Upper lobe of right lung (tissue), 1 donor: ENCODE measurements at places on chromosomes 11 and 22.

- H3K36me3 ChIP-seq = no peaks in the 10 kb centered on the region
- no peak overlapping the region for H3K27ac ChIP-seq
- H3K4me3 ChIP-seq = no peak overlapping the region
Measured at GRCh38 chr22:27794226-27794625, 7.3 kb downstream of the MN1 start.

DNA sequence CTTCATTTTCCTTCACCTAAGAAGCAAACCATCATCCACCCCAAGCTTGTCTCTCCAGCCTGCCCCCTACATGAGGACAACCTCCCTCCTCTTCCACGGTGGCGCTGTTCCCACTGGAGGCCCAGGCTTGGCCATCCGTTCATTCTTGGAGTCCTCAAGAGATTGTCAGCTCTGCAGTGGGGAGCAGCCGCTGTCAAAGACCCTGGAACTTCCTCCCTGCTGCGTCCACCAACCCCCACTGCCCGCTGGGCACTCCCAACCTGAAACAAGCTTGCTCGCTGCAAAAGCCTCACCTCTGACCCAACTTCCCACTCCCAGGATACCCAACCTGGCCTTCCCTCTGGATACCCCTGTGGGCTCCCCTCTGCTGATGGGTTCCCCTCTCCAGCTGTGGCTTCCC lies 10.4 kb upstream of the CD81 start:
- H3K27ac ChIP-seq = no peak overlapping the region
- H3K36me3 ChIP-seq = no peaks in the 10 kb centered on the region
- no peaks in the 10 kb centered on the region for H3K27me3 ChIP-seq
- no peak overlapping the region for H3K4me3 ChIP-seq
- no peak for DNase-seq
- peaks cover 5% of the 10 kb centered on the region for H3K4me1 ChIP-seq

- peaks cover 47% of the 10 kb centered on the region for H3K36me3 ChIP-seq
- no peak for DNase-seq
- H3K27ac ChIP-seq = no peak overlapping the region
- no peak overlapping the region for H3K4me3 ChIP-seq
- H3K4me1 ChIP-seq = peaks cover 16% of the 10 kb centered on the region
- no peaks in the 10 kb centered on the region for H3K27me3 ChIP-seq
Measured at GRCh38 chr22:19966908-19967750, 25.5 kb upstream of the TXNRD2 start.

DNA sequence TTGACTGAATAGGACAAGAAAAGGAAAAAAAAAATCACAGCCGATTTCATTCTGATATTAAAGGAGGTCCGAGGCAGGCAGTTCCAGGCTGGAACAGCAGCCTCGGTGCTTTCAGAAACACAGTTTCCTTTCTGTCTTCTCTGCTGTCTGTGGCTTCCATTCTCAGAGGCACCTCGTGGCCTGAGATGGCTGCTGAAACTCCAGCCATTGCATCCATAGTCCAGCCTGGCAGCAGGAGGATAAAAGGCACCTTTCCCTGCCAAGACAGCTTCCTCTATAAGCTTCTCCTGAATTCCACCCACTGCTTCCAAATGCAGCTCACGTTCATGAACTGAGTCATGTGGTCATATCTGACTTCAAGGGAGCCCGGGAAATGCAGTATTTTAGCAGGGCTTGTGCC lies 390.5 kb downstream of the TBC1D22A start:
- no peaks in the 10 kb centered on the region for H3K36me3 ChIP-seq
- H3K4me3 ChIP-seq = no peak overlapping the region
- no peaks in the 10 kb centered on the region for H3K4me1 ChIP-seq
- no peaks in the 10 kb centered on the region for H3K27me3 ChIP-seq
